Type B pancreatic cell (in vitro differentiated cells): ENCODE measurements at places on chromosomes 1 and 21.

GRCh38 chr1:173638043-173639021 lies 3.2 kb downstream of the TEX50 start:
- DNase-seq: no peak

GRCh38 chr1:230057681-230058565 lies 9.1 kb upstream of the GALNT2 start:
- DNase-seq: no peak

DNA sequence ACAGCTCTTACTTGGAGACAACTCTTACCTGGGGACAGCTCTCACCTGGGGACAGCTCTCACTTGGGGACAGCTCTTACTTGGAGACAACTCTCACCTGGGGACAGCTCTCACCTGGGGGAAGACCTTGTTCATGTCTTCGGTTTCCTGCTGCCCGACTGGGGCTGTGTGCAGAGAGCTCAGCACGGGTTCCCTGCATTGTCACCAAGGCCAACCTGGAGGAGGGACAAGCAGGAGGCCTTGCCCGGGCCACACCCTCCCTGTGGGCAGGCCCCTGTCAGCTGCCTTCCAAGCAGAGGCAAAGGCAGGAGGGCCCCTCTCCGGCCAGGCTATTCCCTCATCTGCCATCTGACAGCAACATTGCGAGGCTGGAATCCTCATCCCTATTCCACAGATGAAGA lies at the start of gene LDLRAD1:
LDLRAD1 (minus strand) TSS at position 208 of the 400 bp plus-strand sequence; CDS start at position 134, 74 bp downstream.
- DNase-seq: no peak

DNA sequence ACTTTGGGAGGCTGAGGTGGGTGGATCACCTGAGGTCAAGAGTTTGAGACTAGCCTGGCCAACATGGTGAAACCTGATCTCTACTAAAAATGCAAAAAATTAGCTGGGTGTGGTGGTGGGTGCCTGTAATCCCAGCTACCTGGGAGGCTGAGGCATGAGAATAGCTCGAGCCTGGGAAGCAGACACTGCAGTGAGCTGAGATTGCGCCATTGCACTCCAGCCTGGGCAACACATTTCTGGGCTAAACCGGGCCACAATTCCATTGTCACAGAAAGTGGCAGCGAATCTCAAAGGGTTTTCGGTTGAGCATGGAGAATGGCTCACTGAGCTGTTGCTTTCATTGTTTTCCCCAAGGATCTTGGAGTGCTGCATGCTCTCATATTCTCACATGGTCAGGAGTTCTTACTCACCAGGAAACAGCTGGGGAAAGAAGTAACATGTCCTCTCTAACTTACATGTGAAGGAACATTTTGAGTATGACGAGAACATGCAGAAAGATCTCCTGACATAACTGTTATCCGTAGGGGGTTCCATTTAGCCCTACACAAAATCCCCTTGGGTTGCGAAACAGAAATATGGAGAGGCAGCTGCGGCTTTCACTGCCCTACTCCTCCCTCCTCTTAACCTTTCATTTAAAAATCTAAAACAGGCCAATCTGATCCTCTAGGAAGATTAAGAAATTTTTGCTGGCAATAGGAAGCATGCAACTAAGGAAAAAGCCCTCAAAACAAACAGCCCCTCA lies 341.1 kb downstream of the PCP4 start:
- no peak for DNase-seq

- DNase-seq: no peak
These were observed 2.5 kb downstream of the SMIM1 start for GRCh38 chr1:3774946-3775489.

DNA sequence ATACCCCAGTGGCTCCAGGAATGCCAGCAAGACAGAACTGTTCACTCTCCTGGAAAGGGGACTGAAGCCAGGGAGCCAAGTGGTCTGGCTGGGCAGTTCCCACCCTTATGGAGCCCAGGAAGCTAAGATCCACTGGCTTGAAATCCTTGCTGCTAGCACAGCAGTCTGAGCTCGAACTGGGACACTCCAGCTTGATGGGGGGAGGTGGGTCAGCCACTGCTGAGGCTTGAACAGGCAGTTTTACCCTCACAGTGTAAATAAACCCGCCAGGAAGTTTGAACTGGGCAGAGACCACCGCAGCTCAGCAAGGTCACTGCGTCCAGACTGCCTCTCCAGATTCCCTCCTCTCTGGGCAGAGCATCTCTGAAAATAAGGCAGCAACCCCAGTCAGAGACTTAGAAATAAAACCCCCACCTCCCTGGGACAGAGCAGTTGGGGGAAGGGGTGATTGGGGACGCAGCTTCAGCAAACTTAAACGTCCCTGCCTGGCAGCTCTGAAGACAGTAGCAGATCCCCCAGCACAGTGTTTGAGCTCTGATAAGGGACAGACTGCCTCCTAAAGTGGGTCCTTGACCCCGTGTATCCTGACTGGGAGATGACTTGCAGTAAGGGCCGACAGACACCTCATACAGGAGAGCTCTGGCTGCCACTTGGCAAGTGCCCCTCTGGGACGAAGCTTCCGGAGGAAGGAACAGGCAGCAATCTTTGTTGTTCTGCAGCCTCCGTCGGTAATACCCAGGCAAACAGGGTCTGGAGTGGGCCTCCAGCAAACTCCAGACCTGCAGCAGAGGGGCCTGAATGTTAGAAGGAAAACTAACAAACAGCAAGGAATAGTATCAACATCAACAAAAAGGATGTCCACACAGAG lies 568.4 kb downstream of the PLA2G4A start:
- DNase-seq: no peak

DNA sequence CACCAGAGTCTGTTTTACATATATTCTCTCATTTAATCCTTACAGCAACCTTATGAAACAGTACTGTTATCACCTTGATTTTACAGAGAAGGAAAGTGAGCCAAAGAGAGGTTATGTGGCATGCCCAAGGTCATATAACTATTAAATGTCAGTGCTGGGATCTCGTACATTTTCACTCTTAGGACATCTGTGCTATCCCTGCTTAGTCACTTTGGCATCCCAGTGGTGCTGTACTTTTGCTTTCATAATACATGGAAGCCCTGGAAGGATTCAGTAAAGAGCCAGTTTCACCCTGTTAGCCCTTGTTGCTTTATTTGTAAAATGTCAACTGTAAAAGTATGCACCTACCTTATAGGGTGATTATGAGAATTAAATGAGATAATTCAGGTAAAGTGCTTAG lies 104.4 kb downstream of the NFIA start:
- no peak for DNase-seq

DNA sequence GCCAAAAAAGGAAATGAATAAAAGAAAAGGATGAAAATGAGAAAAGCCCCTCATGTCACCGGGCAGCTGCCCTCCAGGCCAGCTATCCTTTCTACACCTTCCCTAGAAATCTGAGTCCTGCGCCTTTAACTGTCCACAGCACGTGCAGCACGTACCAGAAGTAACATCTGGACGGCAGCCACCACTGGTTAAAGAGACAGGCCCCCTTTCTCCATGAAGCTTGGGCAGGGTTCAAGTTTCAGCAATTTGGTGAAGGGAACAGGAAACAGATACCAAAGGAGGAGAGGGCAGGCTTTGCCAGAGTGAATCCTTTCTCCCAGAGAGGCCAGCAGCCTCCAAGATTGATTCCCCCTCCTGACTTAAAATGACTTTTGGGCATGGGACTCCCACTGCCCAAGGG lies 3.6 kb upstream of the KIAA2013 start:
- no peak for DNase-seq

- DNase-seq: no peak
These were observed 143.9 kb upstream of the DNAH14 start for GRCh38 chr1:224785622-224786021.

DNA sequence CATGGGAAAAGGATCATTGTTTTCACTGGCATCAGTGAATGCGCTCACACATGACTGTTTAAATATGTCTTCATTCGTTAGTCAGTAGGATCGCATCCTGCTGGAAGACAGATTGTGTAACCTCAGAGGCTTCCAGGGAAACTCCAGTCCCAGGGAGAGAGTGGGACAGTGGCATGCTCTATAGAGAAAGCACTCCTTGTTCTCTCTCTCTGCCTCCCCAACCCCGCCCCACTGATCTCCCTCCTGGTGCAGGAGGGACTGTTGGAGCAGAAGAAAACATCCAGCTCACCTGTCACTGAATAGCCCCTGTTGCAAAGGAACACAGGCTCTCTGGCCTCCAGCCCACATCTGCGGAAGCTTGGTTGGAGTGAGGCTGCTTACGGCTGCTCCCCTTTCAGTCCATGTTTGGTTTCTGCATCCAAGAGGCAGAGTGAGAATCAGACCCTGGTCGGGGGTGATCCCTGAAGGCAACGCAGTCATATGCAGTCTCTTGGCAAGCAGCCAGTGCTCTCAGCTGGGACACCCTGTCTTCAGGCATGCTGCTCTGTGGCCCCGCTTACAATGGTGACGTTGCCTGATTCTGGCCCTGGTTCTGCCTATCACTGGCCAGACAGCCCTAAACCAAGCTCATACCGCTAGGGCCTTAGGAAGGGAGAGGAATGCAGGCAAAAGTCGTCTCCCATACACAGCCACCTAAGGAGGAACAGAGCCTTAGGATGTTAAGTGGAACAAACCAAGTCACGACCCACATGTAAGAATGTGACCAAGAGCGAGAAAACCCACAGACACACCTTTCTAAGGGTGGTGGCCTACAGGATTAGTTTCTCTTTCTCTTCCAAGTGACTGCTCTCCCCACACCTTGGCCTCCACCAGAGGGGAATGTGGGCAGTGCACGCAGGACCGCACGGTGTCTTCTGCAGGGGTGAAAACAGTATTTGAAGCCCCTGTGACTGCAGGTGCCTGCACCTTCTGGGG lies 39.7 kb downstream of the BACE2 start:
- DNase-seq: no peak

DNA sequence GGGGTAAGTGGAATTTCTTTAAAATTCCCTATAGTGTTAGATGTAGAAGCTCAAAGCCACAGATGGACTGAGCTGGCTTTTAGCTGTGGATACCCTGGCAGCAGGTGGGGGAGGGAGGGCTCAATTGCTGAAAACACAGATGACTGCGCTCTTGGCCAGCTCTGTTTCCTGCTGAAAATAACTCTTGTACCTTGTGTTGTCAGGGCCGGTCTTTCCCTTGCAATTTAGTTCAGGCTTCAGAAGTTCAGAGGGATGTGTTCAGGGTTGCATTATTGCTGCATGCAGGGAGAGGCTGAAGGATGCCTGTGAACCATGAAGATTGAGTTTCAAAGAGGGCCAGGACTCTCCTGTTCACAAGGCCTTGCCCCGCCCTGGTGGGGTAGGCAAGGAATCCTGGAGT lies 58.1 kb upstream of the GCLM start:
- no peak for DNase-seq

DNA sequence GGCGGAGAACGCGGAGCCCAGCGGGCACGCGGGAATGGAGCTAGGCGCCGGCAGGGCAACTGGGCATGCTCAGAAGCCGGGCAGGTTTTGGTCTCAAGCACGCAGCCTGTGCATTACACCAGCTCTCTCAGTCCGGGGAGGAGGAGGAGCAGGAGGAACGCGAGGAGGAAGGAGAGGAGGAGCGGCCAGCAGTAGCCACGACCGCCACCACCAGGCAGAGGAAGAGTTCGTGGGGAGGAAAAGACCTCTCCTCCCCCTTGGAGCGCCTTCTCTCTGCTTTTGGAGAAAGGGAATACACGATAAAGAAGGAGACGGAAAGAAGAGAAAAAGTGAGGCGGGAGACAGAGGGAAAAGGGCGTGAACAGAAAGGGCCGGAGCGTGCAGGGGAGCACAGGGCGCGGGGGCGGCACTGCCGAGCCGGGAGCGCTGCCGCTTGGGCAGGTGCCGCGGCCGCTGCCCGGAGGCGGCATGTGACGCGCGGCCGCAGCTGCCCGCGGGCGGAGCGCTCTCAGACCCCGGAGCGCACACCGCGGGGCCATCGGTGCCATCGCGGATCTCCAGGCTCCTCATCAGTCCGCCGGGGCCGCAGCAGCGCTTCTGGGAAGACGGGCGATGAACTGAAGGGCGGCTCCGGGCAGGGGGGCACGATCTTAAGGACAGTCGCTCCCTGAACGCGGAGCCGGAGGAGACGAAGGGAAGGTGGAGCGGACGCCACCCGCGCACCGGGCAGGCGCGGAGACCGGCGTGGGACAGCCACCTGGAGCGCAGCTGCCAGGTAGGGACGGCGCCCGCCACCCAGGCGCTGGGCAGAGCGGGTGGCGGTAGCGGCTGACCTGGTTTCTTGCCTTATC lies at the start of gene CHRM3:
CHRM3 (plus strand) TSS at position 116 of the 851 bp plus-strand sequence. CDS start 520,884 bp downstream, outside the sequence.
- peak; percentile 75 for DNase-seq
